ENCODE measurements at places on chromosomes 16 and 17.

GRCh38 chr17:81052199-81052997, 17.4 kb downstream of the BAIAP2 start:
- DNase-seq = peak; percentile 88

DNA sequence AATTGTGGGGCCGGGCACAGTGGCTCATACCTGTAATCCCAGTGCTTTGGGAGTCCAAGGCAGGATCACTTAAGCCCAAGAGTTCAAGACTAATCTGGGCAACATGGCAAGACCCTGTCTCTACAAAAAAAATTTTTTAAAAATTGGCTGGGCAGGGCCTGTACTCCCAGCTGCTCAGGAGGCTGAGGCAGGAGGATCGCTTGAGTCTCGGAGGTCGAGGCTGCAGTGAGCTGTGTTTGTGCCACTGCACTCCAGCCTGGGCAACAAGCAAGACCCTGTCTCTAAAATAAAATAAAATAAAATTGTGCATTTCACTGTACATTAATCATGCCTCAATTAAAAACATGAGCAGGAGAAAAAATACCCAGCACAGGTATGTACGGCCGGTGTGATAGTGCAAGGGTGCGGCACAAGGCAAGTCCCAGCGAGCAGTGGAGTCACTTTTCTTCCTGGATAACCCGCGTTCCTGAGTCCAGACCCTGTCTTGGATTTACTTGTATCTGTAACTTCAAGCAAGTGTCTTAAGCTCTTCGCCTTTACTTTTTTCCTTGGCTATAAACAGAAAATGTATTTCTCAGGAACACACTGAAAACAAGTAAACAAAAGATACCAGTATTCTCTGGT, 11.4 kb downstream of the ZDHHC7 start:
- no peak for DNase-seq

DNA sequence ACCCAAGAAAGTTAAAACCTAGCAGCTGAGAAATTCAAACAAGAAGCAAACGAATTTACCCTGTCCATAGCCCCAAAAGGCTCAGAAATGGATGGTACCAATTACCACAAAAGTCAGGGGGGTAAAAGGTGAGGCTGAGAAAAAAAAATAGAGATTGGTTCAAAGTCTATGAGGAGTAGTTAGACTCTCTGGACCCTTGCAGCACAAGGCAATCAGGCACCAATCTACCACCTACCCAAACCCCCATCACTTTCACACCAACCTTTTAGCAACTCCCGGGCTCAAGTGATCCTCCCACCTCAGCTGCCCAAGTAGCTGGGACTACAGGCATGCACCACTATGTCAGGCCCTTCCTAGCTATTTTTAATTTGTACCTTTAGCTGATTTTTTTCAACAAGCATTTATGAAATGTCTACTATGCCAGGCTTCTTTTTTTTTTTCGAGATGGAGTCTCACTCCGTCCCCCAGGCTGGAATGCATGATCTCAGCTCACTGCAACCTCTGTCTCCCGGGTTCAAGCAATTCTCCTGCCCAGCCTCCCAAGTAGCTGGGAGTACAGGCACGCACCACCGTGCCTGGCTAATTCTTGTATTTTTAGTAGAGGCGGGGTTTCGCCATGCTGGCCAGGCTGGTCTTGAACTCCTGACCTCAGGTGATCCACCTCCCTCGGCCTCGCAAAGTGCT, 40.8 kb downstream of the USP32 start:
- no peak for DNase-seq

GRCh38 chr16:71367241-71367976, 8.9 kb downstream of the CALB2 start:
- peak; percentile 75 for DNase-seq

DNA sequence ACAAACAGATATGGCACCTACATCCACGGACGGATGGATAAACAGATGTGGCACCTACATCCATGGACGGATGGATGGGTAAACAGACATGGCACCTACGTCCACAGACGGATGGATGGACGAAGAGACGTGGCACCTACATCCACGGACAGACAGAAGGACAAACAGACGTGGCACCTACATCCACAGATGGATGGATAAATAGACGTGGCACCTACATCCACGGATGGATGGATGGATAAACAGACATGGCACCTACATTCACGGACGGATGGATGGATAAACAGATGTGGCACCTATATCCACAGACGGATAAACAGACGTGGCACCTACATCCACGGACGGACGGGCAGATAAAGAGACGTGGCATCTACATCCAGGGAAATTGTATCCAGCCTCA, 45.6 kb downstream of the TIMM22 start:
- no peak for DNase-seq

GRCh38 chr17:79748295-79749099, 17.8 kb downstream of the ENPP7 start:
- no peak for DNase-seq

DNA sequence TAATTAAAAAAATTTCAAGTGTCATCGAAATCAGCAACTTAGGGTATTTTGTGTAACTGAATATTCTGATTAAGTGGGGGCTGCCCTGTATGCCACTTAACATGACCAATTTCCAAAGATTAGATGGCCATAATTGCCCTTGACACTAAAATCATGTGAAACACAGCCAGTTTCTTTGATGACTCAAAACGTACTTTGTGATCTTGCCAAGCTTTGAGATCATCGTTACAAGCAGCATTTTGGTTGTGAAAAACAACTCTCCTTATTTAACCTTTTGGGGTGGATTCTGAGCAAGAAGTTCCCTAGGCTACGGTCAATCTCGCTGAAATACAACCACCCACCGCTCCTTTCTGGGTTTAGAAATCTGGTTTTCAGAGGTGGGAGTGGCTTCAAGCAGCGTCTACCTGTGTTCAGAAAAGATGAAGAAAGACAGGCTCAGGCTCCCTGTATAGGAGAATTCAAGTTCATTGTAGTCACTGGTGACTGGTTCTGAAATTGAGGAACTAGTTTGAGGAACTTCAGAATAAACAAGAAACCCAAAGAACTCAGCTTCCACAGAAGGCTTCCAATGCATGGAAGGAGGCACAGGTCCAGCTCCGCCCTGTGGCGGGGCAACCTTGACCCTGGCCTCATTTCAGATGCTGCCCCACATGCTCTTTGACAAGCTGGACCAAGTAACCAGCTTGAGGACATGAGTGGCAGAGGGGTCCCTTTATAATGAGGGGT, 9.4 kb downstream of the MAP3K14 start:
- no peak for DNase-seq

- no peak for DNase-seq
These were observed 21.4 kb upstream of the JPH3 start for GRCh38 chr16:87580855-87581261.

- no peak for DNase-seq
These were observed 30.3 kb downstream of the RAD51C start for GRCh38 chr17:58722696-58723095.

DNA sequence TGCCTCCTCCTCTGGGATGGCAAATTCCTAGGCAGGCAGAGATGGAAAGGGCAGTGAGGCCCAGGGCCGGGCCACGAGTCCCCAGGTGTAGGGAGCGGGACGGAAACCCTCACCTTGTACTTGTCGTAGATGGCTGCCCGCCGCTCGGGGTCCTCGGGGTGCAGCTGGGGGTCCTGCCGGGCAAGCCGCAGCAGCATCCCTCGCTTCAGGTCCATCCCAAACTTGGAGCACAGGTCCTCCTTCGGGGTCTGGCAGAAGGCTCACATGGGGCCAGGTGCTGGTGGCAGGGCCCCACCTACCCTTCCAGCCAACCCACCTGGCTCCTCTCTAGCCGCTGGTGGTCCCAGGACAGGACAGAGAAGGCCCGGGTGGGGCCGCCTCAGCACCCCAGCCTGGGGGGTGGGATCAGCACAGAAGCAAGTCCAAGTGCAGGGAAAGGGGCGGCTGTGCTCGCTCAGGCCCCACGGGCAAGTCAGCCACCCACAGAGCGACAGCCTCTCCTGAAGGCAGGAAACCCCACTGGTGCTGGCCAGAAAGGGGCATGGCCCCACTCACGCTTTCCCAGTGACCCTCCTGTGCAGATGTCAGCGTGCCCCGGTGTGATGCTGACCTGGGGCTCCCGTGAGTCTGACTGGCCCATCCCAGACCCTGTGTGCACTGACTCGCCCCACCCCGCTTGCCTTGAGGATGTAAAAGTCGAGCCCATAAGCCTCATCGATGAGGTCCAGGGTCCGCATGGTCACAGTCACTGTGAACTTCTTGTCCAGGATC, 1.8 kb downstream of the MRPL28 start:
- DNase-seq = no peak

GRCh38 chr17:81984773-81985410, 7.5 kb downstream of the ASPSCR1 start:
- DNase-seq = no peak

DNA sequence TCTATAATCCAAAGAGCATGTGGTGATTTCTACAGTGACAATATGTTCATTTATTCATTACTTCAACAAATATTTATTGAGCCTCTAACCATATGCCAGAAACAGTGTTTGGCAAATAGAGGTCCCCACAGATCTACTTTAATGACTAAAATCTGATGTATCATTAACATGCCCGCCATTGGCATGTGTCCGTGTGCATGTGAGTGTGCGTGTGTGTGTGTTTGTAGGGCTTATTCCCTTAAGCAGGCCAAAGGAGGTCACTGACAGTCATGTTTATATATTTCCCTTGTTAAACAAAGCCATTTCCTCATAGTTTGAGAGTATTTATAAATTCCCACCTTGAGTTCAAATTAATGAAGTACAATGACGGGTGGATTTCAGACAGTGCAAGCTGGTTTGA, 174.4 kb upstream of the IRX6 start:
- no peak for DNase-seq

DNA sequence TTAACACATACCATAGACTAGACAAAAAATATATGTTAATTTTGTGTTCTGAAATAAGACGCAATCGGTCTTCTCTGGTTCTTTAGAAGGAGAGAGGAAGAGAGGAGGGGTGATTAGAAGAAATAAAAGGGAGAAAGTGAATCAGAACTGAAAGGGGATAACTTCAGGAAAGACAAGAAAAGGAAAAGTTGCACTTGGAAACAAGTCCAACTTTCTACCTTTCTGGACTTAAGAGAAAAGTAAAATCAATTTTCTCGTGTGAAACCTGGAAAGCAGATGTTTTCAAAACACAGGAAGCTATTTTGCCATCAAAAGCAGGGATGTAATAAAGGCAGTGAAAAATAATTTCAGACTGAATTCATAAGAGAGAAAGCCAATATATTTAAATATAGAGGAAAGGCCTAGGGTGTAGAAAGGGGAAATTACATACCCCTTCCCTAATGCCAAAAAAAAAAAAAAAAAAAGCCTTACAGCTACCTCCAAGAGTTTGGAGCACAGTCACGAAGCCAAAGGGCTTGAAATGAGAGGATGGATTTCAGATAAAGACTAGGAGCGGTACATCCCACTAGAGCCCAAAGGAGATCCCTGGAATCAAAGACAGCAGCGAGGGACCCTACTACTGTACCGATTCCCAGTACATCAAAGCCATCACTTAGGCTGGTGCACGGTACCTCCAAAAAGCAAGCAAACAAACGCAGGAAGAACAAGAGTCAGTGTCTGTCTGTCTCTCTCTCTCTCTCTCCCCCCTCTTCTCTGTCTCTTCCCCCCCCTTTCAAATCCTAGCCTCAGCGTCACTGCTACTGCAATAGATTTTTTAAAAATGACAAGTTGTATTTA, 12.1 kb upstream of the ZFHX3 start:
- no peak for DNase-seq

GRCh38 chr16:78448658-78449271, 349.3 kb downstream of the WWOX start:
- no peak for DNase-seq

DNA sequence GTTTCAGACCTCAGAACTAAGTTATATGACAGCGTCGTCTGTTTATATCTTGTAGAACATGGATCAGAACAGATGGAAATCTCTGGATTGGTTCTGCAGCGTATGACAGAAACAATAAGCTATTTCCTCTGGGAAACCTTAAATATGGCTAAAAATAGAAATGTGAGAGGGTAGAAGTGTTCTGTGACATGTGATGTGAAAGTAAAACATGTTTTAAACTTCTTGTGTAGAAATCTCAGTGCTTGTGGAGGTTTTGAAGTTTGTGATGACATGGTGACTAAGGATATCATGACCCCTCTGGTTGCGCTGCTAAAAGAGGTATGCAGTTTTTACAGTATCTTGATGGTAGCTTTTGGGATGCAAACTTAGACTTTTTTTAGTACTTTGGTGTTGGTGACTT, 2.8 kb downstream of the HEATR3 start:
- no peak for DNase-seq

DNA sequence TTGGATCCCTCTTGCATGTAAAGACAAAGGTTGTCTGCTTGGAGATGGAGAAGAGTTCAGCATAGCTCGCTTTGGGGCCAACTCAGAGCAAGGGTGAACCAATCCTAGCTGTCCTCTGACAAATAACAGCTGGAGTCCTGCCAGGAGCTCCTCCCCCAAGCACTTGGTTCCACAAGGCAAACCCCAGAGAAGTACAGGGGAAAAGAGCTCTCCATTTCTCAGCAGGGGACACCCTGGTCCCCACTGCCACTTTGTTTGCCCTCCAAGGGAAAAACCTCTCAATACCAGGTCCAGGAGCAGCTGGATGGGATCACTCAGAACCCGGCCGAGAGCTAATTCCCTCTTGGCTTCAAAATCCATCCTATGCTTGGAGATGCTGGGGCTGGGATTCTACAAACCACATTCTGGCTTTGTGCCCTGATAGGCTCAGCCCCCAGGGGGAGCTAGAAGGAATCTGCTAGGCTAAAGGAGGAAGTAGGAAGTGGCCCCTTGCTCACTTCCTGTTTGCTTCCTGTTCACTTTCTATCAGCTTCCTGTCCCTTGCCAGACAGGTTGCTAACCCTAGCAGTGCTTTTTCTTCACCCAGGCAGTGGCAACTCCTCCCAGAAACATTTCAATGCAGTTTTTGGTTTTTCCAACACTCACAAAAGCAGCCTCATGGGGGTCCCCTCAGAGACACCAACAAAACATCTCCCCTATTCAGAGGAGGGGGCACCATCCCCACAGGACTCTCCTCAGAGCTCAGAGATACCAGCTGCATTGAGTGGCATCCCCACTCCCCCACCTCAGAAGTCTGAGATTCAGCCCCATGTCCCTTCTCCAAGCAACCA, 30.7 kb downstream of the CDRT4 start:
- peak; percentile 27 for DNase-seq

- DNase-seq = no peak
These were observed 72.7 kb downstream of the ABCC1 start for GRCh38 chr16:16021988-16022682.

DNA sequence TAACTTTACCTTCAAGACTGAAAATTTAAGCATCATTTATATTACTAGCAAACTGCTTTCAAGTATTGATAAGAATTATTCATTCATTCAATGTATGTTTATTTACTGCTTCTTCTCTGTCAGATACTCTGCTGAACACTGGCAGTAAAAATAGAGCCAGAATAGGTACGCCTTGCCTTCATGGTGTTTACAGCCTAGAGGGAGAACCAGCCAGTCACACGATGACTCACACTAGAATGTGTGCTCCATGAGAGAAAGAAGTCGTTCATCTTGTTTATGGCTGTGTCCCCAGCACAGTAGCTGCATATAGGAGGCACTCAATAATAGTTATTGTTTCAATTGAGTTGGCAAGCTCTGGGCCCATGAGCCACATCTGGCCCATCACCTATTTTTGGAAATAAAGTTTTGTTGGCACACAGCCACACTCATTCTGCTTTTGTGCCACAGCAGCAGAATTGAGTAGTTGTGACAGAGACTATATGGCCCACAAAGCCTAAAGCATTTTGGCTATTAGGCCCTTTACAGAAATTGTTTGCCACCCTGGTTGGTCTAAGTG, 84.2 kb downstream of the TMC6 start:
- DNase-seq = peak; percentile 91

GRCh38 chr16:3460585-3460984, 17.1 kb downstream of the NAA60 start:
- DNase-seq = no peak
